Neural crest cell (in vitro differentiated cells): ENCODE measurements at places on chromosomes 6 and 20.

GRCh38 chr6:35698858-35699257 is 10.1 kb upstream of the FKBP5 start:
- no peak for DNase-seq

GRCh38 chr20:52918311-52918710 is 53.8 kb upstream of the TSHZ2 start:
- DNase-seq = no peak

- no peak for DNase-seq
These were observed 142.4 kb upstream of the TNFAIP3 start for GRCh38 chr6:137724495-137725211.

- no peak for DNase-seq
These were observed 1.3 kb downstream of the EPHA7 start for GRCh38 chr6:93418033-93418407.

DNA sequence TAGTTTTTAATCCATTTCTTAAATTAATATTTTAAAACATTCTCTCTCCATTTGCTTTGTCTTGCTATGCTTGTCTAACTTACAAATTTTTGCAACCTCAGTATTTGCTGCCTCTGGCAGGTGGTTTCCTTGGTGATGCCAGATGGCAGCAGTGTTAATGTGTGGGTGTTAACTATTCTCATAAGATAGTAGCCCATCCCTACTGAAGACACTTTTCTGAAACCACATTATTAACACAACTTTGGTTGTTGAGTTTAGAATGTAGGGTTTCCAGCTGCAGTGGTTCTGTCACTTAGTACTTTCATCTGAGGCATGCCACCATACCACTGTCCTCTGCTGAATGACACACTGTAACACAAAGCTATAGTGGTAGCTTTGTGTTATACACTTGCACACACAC is 75.1 kb downstream of the MYO6 start:
- no peak for DNase-seq

DNA sequence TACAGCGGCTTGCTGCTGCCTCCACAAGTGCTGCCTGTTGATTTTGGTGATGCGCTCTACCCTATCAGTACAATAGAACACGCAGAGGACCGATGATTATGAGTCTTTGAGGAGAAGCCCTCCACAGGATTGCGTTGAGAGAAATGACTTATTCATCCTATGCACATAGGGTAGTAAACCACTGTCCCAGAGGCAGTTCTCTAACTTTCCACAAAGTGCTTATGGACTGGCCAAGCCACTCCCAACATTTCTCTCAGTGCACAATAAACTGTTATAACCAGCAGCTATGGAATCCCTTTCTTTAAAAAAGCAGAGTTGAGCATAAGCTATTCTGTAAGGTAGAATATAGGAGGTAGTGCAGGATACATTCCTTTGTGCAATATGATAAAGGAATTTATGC is 48.2 kb upstream of the REV3L start:
- no peak for DNase-seq

GRCh38 chr20:9137001-9137400 is 68.1 kb downstream of the PLCB4 start:
- DNase-seq = no peak

- DNase-seq = no peak
These were observed 9.3 kb downstream of the NDRG3 start for GRCh38 chr20:36736451-36737182.

DNA sequence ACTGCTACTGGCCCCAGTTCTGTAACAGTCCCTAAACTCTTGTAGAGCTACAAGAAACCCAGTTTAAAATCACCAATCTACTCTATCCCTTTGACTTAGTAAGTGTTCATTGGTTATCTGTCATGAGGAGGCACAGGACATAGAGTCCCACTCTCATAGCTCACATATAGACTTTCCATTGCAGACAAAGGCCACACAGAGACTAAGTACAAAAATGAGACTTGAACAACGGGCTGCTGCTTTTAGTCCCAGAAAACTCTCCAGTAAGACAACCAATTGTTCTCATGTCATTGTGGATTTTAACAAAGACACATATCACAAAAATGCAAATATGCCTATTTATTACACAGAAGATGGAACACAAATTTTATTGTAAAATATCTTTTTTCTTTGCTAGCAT is 197.4 kb downstream of the PTPRK start:
- no peak for DNase-seq

- peak; percentile 60 for DNase-seq
These were observed 1.1 kb upstream of the MRGBP start for GRCh38 chr20:62795023-62795761.

GRCh38 chr6:41439524-41440418 is 104.4 kb downstream of the NCR2 start:
- DNase-seq = no peak

GRCh38 chr20:18624948-18625347 is 37.1 kb downstream of the DTD1 start:
- no peak for DNase-seq

- DNase-seq = no peak
These were observed 142.7 kb upstream of the SULF2 start for GRCh38 chr20:47927944-47928343.

DNA sequence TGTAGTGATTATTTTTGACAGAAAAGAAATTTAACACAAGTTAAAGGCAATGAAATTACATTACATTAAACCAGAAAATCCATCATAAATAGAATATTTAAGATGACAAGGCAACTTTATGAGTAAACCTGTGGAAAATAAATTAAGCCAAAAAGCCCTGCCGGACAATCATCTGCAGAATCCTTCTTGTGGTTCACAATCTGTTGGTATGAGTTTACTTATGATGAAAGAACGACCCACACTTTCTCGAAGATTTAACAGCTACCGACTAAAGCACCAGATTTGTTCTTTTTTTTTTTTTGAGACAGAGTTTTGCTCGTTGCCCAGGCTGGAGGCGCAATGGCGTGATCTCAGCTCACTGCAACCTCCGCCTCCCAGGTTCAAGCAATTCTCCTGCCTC is 21.4 kb downstream of the HDAC2 start:
- DNase-seq = no peak

- no peak for DNase-seq
These were observed 25.0 kb upstream of the MRPS18A start for GRCh38 chr6:43712579-43712978.

DNA sequence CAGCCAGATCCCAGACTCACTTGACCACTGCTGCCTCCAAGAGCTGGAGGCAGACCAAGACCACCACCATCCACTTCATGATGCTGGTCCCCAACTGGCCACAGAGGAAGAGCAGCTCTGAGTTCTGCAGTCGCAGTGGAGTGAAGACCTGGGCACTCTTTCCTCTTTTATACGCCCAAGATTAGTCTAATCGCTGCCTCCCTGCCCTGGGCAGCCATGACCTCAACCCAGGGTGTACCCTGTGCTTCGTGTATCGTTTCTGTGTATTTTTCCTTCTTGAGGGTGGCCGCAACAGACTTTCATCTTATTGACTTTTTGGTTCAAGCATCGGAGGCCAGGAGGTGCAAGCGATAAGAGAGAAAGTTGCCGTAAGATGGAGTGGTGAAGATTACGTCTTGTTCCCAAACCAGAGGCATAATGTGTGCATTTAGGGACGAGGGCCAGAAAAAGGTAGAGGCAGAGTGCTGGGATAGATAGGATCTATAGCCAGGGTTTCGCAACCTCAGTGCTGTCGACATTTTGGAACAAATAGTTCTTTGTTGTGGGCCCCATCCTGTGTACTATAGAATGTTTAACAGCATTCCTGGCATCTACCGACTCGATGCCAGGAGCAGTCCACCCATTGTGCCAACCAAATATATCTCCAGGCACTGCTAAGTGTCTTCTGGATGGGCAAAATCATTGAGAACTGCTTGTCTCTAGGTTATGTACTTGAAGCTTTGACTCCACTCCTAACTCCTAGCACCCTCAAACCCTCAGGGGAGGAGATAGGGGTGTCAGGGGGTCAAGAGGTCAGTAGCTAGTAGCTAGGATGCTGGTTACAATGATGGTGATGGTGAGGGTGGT is at the start of gene PGC:
Gene PGC, minus strand, starts transcription at position 142 of the 846 bp plus-strand sequence. Its CDS starts 63 bp downstream, at position 79.
- DNase-seq = no peak

DNA sequence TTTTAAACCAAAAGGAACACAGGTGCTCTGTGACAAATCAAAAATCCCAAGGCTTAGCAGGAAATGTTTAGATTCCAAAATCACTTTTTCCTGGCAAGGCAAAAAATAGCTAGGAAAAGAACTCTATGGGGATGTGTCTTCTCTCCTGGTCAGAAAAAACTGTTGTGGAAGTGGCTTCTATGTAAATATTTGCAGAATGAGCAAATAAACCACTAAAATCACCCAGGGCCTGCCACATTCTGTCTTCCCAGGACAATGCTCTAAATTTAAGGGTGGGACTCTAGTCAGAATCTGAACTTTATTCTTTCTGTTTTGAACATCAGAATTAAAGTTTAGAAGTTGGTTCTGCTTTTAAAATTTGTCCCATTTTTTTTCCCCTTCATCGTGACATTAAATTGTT is 29.3 kb downstream of the GCM1 start:
- DNase-seq = no peak

- DNase-seq = no peak
These were observed 48.4 kb upstream of the TOP1 start for GRCh38 chr20:40980106-40980827.

DNA sequence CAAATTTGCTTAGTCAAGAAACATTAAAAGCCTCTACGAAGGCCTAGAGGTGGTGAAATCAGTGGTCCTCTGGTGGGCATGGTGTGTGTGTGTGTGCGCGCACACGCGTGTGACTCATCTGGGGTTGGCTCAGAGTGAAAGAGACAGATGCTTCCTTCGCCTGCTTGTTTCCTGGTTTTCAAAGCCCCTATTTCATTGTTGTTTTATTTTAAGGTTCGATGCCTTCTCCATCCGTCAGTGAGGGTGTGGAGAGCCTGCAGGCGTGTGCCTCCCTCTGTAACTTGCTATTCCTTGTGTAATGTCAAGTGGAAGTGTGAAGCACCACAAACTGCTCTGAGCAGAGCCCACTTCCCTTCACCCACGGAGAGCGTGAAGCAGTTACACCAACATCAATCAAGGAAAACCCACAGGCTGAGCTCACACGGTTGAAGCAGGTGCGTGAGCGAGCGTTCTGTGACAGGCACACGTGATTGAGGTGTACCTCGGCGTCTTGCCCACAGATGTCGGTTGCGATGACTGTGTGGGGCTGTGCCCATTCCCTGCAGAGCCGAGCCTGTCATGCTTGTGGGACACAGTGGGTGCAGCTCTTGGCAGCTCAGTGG is 233.9 kb downstream of the PRL start:
- DNase-seq = no peak

DNA sequence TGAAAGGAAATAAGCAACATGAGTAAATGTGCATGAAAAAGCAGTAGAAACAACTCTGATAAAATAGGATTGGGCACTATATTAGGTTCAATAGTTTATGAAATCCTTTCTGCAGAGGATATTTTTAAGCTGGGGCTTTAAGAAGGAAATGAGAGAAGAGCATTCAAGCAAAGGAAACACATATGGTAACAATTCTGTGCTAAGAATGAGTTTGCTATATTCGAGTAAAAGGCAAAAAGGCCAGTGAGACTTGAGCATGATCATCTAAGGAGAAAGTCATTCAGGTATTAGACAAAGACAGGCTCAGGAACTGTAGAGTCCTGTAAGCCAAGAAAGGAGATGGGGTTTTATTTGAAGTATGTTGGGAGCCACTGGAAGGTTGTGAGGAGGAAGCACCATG is 387.1 kb upstream of the FLRT3 start:
- no peak for DNase-seq

DNA sequence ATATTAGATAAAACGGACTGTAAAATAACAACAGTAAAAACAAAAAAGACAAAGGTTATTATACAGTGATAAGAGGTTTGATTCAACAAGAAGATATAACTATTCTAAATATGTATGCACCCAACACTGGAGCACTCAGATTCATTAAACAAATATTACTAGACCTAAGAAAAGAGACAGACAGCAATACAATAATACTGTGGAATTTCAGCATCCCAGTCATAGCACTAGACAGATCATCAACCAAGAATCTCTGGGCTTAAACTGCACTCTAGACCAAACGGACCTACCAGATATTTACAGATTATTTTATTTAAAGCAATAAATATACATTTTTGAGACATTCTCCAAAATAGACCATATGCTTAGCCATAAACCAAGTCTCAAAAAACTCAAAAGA is 263.8 kb downstream of the C6orf118 start:
- no peak for DNase-seq

- DNase-seq = no peak
These were observed 61.4 kb upstream of the JARID2 start for GRCh38 chr6:15184441-15184861.

- no peak for DNase-seq
These were observed 173.8 kb downstream of the ZDHHC14 start for GRCh38 chr6:157554747-157555146.

DNA sequence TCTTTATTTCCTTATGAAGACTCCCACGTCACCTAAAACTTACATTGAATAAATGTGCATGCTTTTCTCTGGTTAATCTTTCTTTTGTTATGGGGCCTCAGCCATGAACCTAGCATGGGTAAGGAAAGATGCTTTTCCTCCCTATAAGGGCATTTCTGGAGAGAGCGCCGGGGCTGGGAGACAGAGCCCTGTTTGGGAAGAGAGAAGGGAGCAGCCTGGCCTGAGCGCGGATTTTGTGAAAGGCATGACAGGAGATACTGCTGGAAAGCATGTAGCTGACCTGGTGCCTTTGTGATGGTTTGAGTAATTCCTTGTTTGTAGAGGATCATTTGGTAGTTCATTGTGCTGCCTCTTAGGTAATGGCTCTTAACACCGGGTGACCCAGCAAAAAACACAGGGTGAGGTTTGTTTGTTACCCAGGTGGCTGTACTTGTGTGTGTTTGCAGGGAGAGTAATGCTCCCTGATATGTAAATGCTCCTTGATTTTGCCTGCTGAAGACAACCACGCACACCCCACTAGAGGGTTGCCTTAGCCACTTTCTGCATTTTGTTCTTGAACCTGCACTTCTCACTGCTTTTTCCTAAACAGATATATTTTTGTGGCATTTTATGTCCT is 59.2 kb downstream of the ANKRD6 start:
- DNase-seq = no peak

DNA sequence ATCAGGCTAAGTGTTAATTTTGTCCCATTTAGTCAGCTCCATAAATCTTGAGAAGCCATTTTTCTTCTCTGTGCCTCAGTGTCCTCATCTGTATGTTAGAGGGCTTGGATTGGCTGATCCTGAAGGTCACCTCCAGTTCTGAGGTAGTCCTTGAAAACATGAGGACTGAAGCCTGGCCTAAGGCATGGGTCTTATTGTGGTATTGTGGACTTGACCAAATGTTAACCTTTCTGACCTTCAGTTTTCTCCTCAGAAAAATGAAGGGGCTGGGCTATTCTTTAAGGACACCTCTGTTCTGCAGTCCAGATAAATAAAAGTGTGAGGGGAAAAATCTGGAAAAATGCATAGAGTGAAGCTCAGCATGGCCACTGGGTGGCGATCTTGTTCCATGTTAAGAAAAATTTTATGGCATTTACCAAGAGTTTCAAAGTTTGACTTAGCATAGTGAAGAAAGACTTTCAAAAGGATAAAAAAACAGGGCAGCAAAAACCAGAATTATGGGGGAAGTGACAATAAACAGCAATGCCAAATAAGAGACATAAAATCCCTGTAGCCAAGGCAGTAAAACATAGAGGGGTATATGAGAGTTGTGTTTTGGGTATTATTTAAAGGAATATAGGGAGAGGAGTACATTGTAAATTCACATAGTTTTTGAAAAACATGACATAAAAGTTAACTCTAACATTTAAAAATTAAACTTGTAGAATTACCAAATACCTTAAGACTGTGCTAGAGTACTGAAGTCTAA is 13.2 kb upstream of the TFB1M start:
- peak; percentile 79 for DNase-seq
